ENCODE measurements at places on chromosomes 1 and 21. TPM values are rescaled to one million over a fixed set of nuclear protein-coding genes. Genes with fewer than 3 reads are reported as not detected.

SDCCAG8 gene
- total RNA-seq = 20.0 TPM

DNA sequence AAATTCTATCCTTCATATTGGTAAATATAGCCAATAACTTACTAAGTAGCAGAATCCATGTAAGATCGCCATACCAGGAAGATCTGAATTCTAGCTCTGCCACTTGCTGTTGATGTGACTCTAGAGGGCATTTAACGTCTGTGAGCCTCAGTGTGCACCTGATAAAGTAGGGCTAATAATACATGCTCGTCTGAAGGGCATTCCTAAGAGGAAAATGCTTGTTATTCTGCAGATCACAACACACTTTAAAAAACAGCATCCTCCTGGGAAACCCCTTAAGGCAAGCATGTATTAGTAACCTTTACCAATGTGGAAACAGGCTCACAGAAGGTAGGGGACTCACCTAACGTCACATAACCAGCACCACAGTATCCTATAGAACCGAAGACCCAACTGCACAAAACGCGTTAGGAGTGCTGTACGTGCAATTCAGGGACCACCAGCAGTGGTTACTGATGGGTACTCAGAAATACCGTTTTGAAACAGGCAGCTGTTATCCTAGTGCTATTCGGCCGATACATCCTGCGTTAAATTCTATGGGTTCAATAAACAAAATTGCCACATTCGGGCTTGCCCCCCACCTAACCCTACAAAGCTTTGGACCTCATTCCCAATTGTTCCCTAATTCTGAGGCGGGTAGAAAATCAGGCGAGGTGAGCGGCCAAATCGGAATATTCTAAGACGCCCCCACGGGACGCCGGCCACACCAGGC is 758 bp downstream of the DEPDC1 start:
- no peak for DNase-seq
- peak overlapping the region; percentile 83 for H3K4me3 ChIP-seq
- H3K27ac ChIP-seq = peak overlapping the region; percentile 78
- no peaks in the 10 kb centered on the region for H3K36me3 ChIP-seq

DNA sequence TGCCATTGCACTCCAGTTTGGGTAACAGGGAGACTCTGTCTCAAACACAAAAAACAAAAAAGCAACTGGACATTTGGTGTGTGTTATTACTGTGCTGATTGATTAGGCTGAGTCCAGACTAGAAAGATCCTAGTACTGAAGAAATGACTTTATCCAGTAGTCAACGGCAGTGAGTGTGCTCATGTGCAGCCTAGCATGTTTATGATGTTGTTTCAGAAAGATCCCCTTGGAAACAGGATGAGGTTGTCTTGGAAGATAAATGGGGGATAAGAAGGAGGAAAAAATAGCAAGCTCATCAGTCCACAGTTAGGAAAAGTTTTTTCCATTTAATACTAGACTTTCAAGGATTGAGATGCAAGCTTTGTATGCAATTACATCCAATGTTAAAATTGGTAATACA is 14.3 kb downstream of the RUSC1 start:
- no peak overlapping the region for H3K27ac ChIP-seq
- peaks cover 4% of the 10 kb centered on the region for H3K36me3 ChIP-seq
- DNase-seq = no peak
- no peaks in the 10 kb centered on the region for H3K4me1 ChIP-seq
- H3K27me3 ChIP-seq = no peaks in the 10 kb centered on the region

PRDM16 gene
- total RNA-seq = 5.3 TPM

PGLYRP4 gene
- not detected for total RNA-seq

TSSK3 gene
- 2.5 TPM for total RNA-seq

DNA sequence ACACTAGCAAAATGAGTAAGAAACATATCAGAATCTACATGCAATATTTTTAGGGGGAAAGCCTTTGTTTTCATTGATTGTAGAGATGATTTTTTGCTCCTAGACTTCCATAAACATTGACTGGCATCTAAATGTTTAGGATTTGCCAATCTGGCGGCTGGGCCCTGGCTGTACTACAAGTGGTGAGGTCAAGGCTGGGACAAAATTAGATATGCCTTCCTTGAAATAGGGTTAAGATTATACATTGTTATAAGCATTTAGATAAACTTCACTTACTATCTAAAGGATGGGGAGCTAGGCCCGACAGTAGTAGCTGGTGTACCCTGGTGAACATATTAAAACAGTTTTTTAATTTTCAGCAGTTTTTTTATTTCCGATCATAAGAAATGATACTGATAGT is 5.2 kb downstream of the NFIA start:
- DNase-seq = no peak
- H3K27ac ChIP-seq = no peak overlapping the region
- H3K36me3 ChIP-seq = no peaks in the 10 kb centered on the region
- no peaks in the 10 kb centered on the region for H3K27me3 ChIP-seq
- H3K4me1 ChIP-seq = no peaks in the 10 kb centered on the region
- H3K4me3 ChIP-seq = no peak overlapping the region

DNA sequence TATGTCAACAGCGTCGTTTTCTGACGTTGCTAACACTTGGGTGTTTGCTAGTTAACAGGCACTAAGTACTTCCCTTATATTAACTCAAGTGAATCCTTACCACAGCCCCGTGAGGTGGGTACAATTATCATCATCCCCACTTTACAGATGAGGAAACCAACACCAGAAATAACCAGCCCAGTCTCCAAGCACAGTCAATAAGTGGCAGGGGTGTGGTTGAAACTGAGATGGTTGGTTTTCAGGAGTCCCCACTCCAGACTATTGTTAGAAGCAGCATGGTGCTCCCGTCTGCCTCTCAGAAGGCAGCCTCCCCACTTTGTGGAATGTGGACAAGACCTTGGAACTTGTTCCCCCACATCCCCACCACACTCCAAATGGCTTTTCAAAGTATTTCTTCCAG is 45.7 kb upstream of the ACOT11 start:
- no peak overlapping the region for H3K4me3 ChIP-seq
- H3K4me1 ChIP-seq = peaks cover 3% of the 10 kb centered on the region
- no peak for DNase-seq
- H3K27me3 ChIP-seq = no peaks in the 10 kb centered on the region

IL12RB2 gene
- total RNA-seq = 0.56 TPM

- no peaks in the 10 kb centered on the region for H3K27me3 ChIP-seq
- no peaks in the 10 kb centered on the region for H3K36me3 ChIP-seq
- no peak overlapping the region for H3K27ac ChIP-seq
- no peaks in the 10 kb centered on the region for H3K4me1 ChIP-seq
Observed at GRCh38 chr21:14742119-14742518, 196.0 kb upstream of the SAMSN1 start.

GRCh38 chr1:219126377-219126776 is 47.3 kb upstream of the LYPLAL1 start:
- H3K27me3 ChIP-seq = no peaks in the 10 kb centered on the region
- no peak for DNase-seq
- no peaks in the 10 kb centered on the region for H3K36me3 ChIP-seq
- H3K27ac ChIP-seq = no peak overlapping the region

DNAJB4 gene
- 6.5 TPM for total RNA-seq

DNA sequence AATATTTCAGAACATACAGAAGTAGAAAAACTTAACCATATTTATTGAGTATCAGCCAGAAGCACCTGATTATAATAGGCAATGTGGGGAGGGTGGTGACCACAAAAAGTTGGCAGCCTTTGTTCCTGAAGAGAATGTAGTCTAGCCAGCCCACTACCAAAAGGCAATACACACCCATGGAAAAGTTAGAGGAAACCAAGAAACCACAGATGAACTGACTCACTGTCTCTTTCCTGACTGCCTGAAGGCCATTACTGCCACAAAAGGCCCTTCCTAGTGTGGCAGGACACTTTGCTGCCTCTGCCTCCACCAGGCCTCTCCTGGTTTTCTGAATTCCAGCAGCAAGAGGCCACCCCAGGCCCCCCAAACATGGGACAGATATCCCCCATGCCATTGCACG is 14.6 kb upstream of the PROX1 start:
- no peak for DNase-seq
- no peaks in the 10 kb centered on the region for H3K27me3 ChIP-seq
- no peak overlapping the region for H3K27ac ChIP-seq
- H3K36me3 ChIP-seq = no peaks in the 10 kb centered on the region
- peaks cover 21% of the 10 kb centered on the region for H3K4me1 ChIP-seq
